Caco-2 (cell line): ENCODE measurements at places on chromosomes 13 and 19.

- no peak for DNase-seq
Measured at GRCh38 chr13:57748096-57748495, 116.6 kb downstream of the PCDH17 start.

GRCh38 chr13:63463782-63464610 lies 2048.3 kb upstream of the PCDH20 start:
- no peak for DNase-seq

- DNase-seq = no peak
Measured at GRCh38 chr13:32445461-32445860, 17.5 kb upstream of the N4BP2L1 start.

DNA sequence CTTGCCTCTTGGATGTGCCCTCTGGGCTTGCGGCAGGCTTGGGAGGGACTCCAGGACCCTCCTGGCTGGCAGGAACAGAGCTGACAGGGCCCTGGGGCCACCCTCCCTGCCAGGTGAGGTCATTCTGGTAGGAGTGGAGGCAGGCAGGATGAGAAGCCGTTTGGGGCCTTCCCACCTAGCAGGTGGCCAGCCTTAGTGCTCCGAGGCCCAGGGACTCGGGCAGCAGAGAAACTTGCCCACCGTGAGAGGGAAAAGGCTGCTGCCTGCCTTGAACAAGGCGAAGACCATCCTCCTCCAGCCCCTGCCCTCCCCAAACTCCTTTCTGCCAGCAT lies 8.5 kb downstream of the RFX1 start:
- DNase-seq = no peak

DNA sequence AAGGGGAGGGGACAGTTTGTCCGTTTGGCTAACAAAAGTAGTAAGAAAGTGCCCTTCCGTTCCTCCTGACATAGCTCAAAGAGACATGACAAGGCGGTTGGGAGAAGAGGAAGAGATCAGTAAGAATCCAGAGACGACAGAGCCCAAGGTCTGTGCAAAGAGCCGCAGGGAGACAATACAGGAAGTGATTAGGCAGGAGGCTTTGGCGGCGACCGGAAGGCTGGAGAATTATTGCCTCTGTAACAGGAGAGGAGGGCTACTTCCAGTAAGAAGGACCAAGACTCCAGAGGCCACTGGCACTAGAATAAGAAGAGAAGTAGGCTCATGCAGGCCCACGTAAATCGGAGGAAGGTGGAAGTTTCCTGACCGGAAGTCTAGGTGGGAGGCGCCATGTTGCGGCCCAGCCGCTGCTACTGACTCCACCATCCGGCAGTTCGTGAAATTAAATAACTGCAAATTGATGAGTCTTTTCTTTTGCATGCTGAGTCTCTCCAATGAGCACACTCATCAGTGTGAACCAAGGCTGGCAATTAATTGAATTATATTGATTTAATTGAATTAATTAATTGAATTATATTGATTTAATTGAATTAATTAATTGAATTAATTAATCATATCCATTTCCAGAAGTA lies 9.9 kb downstream of the RFX2 start:
- no peak for DNase-seq

GRCh38 chr13:76153239-76153638 lies 517.1 kb downstream of the LMO7 start:
- no peak for DNase-seq
